ENCODE measurements at places on chromosomes 16 and 17.

DNA sequence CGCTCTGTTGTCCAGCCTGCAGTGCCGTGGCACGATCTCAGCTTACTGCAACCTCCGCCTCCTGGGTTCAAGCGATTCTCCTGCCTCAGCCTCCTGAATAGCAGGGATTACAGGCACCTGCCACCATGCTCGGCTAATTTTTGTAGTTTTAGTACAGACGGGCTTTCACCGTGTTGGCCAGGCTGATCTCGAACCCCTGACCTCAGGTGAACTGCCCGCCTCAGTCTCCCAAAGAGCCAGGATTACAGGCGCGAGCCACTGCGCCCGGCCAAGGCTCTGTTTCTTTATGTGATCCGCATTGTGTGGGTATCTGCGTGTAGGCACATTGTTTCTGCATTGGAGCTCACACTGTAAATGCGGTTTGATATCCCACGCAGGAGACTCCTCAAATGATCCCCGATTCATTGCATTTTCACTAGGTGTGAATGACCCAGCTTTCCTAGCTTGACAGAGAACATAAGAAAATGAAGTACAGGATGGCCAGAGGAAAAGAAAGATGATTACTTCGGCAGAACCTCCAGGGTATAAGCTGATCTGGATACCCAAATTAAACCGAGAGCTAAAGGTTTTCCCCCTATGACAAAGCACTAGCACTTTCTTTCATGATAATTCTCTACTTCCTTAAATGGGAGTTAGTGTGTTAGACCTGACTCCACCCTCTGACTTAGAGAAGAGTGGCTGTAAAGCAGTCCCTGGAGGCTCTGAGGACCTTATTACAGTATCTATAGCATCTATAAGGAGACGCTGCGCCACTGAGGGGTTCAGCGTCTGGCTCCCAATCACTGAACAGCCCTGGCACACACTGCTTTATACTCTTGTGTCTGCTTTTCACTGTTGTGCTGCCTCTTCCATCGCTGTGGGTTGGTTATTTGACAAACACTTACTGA, 17.3 kb downstream of the COTL1 start:
- DNase-seq, result no peak

DNA sequence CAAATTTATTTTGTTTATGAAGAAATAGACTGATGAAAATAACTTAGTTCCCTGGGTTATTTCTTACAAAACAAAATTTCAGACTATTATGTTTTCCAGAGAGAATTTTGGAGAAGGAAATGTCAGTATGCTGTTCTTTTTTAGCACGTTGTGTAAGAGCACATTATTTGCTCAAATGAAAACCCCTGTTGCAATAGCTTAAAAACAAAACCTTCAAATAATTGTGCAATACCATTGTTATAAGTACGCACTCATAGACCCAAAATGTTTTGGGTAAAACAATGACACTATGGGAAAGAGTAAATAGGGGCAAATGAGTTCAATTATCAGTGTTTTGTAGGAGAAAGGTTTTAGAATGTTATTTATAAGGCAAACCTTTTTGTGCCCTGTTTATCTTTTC, 18.2 kb downstream of the VMP1 start:
- no peak for DNase-seq

GRCh38 chr17:77375917-77376651, 235.3 kb downstream of the SEC14L1 start:
- DNase-seq, result no peak

- DNase-seq, result no peak
Observed at GRCh38 chr17:58121925-58122324, 26.3 kb upstream of the OR4D1 start.

- DNase-seq, result no peak
Observed at GRCh38 chr16:25064937-25065336, 46.6 kb upstream of the LCMT1 start.

Measured in suprapubic skin (tissue), 4 donors.